ENCODE measurements at places on chromosomes 3 and 15.

DNA sequence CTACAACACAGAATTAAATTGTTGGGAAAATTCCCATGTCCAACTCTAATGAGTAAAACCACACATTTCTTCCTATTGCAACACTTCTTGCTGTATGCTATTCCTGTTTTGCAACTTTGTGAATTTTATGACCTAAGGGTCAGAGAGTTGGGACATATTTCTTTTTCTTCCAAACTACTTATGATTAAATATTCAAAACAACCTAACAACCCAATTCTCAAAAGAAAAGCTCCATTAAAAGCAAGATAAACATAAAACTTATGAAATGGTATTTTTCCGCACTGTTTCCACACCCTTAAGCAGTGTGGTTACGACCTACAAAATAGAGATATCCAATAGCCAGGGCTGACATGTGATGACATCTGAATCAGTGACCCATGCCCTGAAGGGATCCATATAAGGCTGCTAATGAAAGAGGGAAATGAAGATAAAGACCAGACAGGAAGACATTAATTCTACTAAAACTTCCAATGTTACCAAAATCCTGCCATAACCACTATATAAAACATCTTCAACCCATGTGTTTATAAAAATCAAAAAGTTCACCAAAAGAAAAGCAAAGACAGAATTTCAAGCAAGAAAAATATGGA, 45.6 kb downstream of the DMXL2 start:
- peak; percentile 98 for DNase-seq

GRCh38 chr3:40975711-40976121, 223.6 kb upstream of the CTNNB1 start:
- DNase-seq, result no peak

DNA sequence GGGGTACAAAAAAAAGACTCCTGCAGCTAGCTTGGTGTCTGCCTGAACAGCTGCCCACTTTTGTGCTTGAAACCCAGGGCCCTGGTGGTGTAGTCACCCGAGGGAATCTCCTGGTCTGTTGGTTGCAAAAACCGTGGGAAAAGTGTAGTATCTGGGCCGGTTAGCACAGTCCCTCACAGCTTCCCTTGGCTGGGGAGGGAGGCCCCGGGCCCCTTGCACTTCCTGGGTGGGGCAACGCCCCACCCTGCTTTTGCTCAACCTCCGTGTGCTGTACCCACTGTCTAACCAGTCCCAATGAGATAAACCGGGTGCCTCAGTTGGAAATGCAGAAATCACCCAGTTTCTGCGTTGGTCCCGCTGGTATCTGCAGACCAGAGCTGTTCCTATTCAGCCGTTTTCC, 211.7 kb upstream of the ZPLD1 start:
- peak; percentile 78 for DNase-seq

DNA sequence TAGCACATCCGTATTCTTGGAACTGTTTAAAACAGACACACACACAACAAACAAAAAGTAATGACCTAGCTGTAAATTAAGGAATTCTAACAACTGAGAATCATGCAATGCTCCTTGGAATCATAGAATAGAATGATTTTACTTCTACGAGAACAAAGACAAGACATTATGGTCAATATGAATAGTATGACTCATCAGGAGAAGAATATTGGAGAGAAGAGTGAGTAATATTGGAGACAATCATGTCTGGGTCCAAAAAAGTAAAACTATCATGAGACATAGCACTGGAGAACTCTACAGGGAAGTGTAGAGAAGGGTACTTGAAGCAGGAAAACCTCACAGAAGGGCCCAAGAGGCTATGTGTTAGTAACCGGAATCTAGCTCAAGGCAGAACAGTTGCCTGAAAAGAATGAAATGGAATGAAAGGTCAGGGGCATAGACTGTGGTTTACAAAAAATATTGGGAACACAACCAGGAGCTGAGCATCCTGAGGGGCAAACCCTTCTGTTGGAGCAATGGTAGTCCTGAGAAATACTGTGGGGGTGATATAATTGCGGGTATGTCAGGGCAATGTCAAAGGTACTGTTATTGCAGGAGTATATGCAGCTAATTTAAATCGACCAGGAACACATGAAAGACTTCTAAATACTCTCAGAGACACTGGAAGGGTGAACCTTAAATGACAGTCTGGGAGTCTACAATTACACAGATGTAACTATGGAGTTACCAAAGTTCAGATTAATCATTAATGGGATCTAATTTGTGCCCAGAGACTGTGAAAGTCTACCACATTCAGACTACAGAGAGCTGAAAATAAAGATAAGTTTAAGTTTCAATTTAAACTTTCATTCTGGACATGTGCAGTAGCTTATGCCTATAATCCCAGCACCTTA, 201.2 kb downstream of the BCHE start:
- no peak for DNase-seq

- no peak for DNase-seq
Measured at GRCh38 chr15:101532865-101533264, 43.4 kb upstream of the PCSK6 start.

DNA sequence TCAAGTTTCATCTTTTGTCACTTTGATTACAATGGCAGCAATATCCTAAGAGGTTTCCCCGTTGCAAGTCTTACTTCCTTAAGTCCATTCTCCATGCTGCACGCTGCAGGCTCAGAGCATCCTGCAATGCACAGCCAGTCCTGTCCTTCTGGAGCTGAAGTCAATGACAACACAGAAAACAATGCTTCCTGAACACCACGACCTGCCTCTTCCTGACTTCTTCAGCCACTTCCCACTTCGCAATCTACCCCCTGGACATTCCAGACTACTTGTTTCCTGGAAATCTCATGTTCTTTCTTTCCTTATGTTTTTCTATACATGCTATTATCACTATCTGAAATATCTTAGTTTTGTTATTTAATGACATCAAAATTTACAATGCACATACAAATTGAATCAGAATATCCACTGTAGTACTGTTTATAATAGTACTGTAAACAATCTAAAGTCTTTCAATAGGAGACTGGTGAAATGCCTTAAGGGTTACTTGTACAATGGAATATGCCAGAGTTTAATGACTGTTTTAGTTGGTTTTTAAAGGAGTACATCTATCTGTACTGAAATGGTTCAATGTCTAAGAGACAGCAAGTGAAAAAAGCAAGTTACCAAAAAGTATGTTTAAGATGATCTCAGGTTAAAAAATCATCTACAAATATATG, 113.7 kb upstream of the PRTG start:
- DNase-seq, result no peak

DNA sequence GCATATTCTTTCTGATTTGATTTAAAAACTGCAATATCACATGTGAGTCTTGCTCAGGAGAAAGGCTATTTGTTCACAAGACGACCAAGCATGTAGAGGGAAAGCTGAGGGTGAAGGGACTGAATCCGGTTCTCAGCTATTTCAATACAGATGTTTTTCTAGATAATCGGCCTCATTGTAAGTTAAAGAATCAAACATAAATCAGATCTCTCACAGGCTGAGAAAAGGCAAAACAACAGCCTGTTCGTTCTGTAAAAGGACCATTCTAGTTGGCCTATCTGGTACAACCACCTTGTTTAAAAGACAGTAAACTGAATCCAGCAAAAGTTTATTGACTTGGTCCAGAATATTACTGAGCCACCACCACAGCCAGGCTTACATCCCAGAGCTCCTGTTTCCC, 1045.7 kb upstream of the CFAP20DC start:
- no peak for DNase-seq

DNA sequence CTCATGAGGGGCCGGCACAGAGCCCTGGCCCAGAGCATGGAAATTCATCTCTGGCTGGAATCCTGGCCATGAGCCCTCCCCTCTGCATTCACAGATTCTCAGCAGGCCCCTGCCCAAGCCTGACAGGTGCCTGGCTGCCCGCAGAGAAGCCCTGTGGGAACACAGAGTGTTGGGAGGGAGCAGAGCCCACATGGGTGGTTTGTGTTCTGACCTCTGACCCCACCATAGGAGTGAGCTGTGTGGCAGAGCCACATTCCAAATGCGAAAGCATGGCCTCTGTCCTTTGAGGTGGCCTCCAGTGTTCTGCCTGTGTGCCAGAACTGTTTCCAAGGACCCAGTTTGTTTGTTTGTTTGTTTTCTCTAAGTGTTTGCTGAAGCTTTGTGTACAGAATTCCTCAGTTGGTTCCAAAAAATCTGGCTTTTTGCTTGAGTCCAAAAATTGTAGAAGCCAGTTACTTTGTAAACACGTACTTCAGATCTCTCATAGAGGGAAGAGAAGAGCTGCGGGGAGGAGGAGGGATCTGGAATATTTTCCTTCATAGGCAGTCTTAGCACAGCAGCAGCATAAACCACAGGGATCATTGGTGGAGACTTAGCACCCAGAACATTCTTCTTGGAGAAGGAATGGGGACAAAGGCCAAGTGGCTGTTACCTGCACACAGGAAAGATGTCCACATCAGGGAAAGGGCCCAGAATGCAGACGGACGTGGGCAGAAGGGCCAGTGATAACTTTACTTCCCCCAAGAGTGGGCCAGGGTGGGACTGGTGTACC, 36.0 kb downstream of the GRAMD2A start:
- DNase-seq, result no peak

DNA sequence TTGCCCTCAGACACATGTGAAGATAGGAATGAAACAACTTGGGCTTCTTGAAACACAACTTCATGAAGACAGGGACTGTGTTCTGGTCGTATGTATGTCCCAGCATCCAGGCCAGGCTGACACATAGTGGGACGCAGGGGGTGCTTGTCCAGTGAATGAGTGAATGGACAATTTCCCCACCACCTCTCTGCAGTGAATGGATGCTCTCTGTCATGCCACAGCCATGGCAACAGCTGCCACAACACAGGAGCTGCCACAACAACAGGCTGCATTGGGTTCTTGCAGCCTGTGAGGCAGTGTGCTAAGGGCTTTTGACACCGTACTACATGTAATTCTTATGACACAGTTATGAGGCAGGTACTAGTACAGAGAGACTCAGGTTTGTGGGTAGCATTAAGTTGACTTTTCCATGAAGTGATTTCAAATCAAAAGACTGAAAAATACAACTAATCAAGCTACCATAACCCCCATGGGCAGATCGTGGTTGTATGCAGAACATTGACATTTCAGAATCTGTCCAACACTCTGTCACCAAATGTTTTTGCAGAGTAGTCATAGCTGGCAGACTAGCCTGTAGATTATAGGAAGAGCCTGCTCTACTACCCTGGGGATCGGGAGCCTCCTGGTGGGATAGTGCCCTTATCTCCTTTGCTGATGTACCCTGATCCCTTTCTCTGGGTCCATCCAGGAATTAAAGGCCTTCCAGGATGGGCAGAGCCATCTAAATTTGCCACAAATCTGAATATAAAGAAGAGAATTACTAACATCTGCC, 40.8 kb downstream of the CLSTN2 start:
- no peak for DNase-seq

DNA sequence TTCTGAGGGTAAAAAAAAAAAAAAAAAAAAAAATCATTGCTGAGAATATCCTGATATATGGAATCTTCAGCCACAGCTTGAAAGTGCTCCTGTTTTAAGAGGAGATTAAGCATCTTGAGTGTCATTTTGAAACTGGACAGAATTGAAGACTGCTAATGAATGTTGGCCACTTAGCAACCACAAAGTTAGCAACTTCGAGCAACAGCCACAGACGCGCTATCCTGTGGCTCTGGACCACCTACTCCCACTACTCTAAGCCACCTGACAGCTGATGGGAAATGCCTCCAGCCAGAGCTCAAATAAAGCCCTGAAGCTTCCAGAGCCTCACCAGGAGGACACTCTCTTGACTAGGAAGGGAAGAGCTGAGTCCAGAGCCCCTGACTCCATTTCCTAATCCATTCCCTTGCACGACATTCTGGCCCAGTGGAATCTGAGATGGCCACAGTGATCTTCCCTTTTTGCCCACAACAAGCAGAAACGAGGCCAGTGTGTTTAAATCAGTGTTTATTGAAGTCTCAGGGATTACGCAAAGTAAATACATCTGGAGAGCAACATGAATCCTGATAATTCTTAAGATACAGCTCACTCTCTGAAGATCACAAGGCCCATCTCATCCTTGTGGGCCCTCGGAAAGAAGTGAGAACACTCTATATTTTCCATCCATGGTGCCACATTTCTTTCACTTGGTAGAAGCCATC, 58.6 kb downstream of the TMEM212 start:
- DNase-seq, result no peak

GRCh38 chr3:118846176-118846575, 188.5 kb downstream of the IGSF11 start:
- DNase-seq, result no peak

GRCh38 chr15:100924436-100924835, 5.3 kb downstream of the LRRK1 start:
- no peak for DNase-seq

DNA sequence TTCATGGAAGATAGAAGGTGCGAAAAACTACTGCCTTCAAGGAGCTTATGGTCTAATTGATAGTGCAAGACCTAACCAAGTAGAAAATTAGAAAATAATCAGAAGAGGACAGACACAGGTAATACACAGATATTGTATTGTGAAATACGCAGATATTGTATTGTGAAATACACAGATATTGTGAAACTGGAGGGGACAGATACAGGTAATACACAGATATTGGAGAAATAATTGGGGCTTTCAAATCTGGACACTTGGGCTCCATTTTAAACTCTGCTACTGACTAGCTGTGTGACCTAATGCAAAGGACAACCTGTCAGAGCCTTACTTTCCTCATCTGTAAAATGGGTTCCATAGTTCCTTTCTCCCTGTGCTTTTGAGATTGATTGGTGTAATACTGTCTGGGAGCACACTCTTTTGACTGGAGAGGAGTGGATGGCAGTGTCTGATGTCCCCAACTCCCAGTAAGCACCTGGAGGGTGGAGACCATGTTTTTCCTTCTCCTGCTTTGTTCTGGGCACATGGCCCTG, 272.8 kb downstream of the TLE3 start:
- no peak for DNase-seq

DNA sequence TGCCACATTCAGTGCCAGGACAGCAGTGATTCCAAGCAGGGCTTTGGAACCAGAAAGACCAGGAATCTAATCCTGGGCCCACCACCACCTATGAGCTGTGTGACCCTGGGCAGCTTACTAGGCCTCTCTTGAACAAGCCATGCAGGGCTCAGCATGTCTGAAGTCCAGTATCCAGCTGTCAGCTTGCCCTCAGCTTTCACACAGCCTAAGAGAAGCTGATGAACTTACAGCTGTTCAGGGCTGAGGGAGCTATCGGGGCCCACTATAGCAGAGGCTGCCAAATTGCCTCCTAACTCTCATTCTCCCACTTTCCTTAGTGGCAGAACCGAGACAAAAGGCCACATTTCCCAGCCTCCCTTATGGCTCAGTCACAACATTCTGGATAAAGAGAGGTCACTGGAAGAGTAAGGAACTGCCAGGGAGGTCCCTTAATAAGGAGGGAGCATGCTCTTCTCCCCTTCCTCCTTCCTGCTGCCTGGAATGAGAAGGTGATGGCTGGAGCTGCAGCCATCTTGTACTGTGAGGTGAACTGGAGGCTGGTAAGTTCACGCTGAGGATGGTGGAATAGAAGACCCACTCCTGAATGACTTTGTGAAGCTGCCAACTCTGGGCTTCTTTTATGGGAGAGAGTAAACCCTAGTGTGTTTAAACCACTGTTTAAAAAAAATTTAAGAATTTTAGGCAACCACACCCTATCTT, 34.5 kb downstream of the FEM1B start:
- no peak for DNase-seq

Data from inflammatory macrophage treated with lipopolysaccharide for 4 hours (primary cell).